ENCODE measurements at places on chromosomes 2 and 18.

DNA sequence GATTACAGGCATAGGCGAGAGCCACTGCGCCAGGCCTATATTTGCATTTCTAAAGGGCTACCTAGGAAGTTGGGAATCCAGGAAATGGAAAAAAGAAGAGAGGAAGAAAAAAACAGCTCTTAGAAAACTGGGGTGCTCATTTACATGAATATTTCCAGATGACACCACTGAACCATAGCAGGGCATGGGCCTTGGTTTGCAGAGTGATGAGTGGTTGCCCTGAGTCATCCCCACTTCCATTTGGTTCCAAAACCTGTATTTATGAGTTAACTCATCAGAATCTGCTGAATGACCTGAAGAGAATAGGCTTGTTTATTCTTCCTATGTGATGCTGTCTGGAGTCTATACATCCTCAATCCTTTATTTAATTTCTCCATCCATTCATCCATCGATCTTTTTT, 36.2 kb downstream of the EHD3 start:
- DNase-seq: no peak

GRCh38 chr2:235636546-235636945, 142.7 kb downstream of the AGAP1 start:
- DNase-seq: no peak

- DNase-seq: no peak
Measured at GRCh38 chr2:203664029-203664755, 42.2 kb upstream of the CD28 start.

- no peak for DNase-seq
Measured at GRCh38 chr2:191714925-191715324, 37.0 kb downstream of the NABP1 start.

- peak; percentile 53 for DNase-seq
Measured at GRCh38 chr18:50218432-50219197, 23.7 kb upstream of the MYO5B start.

GRCh38 chr2:37458133-37458532, 113.7 kb downstream of the QPCT start:
- no peak for DNase-seq

DNA sequence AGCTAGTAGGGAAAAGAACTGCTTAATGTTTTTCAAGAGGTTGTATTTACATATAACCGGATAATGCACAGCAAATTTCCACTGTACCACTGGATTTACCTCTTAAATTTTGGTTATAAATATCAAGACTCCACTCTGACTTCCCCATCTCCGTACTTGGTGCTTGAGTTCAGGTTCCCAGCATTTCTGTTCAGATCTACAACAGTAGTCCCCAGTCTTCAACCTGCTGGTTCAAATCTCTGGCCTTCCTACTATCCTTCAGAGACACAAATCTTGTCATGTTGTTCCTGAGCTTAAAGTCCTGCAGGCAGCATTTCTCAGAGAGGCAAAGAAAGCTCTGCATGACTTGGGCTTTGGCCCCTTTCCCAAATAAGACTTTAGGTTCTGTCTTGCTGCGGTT, 392.6 kb upstream of the ATP5MC3 start:
- DNase-seq: no peak

DNA sequence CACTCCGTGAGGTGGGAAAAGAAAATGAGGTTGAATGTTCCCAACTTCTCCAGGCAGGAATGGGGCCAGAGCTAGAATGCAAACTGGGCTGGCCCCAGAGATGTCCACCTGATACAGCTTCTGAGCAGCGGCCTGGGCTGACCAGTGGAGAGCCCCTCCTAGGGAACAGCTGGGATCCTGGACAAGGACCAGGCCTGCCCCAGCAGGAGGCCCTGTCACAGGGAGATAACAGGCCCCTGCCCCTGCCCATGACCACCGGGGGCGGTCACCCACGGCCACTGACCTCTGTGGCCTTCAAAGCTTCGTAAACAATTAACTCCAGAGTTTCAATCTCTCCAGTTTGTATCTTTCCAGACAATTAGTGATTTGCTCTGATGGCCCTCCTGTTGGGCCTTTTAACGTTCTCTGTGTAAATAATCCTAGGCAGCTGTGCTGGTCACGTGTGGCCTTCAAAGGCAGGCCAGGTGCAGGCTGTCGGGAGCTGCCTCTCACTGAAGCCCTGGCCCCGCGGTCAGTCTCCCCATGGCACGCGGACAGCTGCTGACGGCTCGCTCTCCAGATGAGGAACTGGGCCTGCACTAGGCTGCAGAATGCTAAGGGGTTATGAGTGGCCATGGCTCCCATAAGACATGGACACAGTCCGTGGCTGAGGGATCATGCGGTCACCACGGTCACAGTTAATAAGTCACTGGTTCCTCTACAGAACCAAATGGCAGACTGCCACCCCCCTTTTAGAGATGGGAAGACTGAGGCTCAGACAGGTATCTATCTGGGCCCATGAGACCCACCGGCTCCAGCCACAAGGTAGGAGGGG, 9.2 kb downstream of the HS6ST1 start:
- DNase-seq: peak; percentile 96

DNA sequence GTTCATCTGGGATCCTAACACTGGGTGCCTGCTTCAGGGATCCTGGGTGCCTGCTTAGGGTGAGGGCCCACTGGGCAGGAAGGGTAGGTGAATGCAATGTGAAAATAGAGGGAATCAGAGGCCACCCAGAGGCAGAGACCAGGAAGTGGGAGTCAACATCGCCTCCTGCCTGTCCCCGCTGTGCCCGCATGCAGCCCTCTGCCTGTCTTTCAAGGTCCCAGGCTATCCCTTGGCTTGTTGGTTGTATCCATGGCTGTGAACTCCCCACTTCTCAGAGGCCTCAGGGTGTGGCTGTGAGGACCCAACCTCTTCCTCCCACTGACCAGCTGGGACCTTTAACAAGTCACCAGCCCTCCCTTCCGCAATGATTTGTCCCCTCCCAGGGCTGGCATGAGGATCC, 26.5 kb downstream of the PSD4 start:
- DNase-seq: no peak

- DNase-seq: no peak
Measured at GRCh38 chr2:203659331-203660049, 46.9 kb upstream of the CD28 start.

GRCh38 chr2:20164061-20164733, 60.7 kb downstream of the SDC1 start:
- DNase-seq: no peak

- DNase-seq: no peak
Measured at GRCh38 chr18:11336241-11336640, 186.9 kb upstream of the PIEZO2 start.

DNA sequence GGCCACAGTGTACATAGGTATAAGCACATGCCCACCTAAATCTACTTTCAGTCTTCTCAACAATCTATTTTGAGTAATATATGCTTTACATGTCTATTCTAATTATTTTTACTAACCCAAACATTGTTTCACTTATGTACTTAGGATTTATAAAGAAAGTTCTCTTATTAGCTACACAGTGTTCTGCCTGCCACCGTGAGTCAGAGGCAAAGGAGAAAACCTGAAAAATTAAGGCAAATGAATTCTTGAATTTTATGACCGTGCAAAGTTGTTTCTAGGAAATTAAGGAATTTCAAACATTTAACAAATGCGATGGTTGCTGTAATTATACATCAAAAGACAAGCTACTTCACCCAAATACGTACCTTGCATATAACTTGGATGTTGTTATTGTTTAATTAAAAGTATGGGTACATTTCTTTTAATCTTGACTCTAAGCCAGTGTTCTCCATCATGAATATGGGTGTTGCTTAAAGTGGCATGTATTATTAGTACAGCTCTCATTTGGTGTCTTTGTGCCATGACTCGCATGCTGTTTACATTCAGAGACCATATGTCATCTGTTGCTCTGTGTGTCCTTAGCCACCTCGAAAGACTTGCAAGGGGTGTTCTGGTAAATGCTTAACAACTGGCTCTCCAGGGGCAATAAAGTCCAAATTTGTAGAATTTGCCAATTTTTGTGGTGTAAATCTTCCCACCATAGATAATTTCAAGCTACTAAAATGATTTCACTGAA, 154.3 kb upstream of the FN1 start:
- DNase-seq: no peak

DNA sequence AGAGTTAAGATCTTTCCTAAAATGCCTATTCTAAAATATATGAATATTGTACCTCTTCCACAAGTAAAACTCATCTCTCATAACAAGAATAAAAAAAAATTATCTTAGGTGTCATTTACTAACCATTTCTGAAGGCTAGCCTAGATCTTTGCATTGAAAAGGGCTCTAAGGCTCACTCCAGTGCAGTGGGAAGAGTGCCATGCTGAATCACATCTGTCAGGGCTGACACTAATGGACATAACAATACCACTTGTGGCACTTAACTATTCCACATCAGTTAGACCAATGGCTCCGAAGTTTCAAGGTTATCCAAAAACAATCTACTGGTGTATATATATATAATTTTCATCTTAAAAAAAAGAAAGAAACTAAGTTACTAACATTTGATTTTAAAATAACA, 130.2 kb downstream of the EXOC6B start:
- no peak for DNase-seq

DNA sequence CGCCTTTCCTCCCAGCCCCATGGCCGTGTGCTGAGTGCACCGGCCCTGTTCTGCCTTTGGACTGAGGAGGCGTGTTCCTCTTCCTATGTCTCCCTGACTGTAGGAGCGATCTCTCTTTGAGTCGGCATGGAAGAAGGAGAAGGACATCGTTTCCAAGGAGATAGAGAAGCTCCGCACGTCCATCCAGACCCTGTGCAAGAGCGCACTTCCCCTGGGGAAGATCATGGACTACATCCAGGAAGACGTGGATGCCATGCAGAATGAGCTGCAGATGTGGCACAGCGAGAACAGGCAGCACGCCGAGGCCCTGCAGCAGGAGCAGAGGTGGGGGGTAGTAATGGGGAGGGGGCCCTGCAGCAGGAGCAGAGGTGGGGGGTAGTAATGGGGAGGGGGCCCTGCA, 29.4 kb upstream of the ASB1 start:
- DNase-seq: no peak

DNA sequence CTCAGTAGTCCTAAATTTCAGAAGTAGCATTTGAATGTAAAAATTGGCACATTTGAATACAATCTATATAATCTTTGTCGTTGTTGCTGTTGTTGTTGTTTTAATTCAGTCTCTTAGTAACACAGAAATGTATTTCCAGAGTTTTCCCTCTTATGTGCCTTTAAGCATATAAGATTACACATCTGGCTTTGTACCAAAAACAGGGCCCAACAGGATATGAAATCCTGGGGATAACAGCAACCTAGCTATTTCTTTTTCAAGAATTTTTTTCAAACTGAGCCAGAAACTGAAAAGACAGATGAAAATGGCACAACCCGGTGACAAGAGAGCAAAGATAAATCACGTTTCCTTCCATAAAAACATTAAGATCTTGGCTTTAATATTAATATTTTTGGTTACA, 906.7 kb downstream of the NRXN1 start:
- no peak for DNase-seq

GRCh38 chr18:44937960-44938719, 257.5 kb downstream of the SETBP1 start:
- no peak for DNase-seq

DNA sequence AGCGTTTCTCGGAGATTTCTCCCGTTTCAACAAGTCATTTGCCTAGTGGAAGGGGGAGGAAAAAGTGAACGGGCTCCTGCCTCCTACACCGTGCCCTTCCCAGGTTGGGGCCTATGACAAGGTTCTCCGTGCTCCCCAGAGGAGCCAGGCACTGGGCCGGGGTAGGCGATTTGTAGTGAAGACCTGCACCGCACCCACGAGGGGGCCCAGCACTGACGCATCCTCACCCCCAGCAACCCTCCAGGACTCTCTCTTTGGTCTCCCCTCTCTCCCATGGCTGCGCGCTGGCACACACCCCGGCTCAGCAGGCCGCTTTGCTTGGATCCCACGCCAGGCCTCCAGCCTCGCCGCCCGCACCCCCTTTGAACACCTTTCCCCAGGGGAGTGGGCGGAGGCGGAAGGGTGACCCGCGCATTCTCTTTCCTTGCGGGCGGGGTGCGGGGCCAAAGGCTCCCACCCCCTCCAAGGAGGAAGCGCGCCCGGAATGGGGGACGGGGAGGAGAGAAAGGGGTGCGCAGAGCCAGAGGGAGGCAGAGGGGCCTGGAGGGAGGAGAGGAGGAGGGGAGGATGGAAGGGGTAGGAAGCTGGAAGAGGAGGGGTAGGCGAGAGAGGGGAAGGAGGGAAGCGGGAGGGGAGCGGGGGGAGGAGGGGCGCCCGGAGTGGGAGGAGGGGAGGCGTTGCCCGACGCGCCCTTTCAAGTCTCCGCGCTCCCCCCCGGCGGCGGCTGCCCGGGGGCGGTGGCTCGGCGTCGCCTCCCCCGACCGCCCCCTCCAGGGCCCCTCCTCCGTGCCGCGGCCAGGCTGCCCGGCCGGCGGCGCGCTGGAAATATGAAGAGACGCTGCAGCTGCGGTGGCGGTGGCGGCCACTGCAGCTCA, at the start of gene APCDD1:
APCDD1 (plus strand) TSS at position 830 of the 875 bp plus-strand sequence. CDS start 347 bp downstream, outside the sequence.
- DNase-seq: peak; percentile 37

DNA sequence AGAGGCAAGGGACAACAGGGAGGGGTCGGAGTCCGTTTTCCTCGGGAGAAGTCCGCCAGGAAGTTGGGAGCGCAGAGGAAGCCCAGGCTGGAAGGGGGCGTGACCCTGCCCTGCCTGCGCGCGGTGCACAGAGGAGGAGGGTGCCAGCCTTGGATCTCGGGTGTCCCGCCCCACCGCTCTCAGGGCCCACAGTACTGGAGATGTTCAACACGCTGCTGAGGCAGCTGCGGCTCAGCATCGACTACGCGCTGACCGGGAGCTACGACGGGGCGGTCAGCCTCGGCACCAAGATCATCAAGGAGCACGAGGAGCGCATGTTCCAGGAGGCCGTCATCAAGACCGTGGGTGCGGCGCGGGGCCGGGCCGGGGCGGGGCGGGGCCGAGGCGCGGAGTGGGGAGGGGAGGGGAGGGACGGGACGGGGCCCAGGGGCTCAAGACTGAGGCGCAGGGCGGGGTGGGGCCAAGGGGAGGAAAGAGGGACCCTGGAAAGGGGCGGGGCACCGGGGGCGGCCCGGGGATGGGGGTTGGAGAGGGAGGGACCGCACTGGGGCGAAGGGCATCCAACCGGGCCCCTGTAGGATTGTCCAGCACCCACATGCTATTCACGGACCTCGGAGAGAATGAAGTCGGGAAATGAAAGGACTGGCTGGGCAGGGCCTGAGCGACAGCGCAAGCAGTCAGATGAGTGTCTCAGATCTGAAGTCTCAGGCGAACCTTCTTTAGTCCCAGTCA, 36.6 kb downstream of the POMC start:
- DNase-seq: no peak

DNA sequence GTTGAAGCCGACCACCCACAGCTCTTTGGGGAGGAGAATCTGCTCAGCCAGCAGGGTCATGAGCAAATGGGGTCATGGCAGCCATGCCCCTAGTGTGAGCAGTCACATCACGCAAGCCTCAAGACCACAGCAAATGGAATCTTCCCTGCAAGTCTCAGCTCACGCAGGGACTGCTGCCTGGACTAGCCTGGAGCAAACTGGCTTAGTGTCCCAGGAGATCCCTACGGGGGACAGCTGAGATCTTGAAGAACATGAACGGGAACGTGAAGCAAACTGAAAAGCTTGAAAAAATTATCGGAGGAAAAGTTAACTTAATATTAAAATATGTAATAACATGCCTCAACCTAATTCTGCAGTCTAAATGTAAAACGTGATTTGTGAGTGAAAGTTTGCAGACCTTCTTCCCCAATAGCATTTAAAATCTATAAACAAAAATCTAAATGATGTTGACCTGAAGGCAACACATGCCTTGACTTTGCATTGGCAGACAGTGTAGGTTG, 118.4 kb downstream of the FAM124B start:
- DNase-seq: no peak

- no peak for DNase-seq
Measured at GRCh38 chr2:105593221-105593967, 151.3 kb upstream of the NCK2 start.

Data from right lobe of liver (tissue), 6 donors.